ENCODE measurements at places on chromosomes 12 and 14.
A peak's percentile ranks its signal among the peaks of the same experiment; 100 is the strongest.

- no peak overlapping the region for H3K27ac ChIP-seq
- H3K4me3 ChIP-seq: no peak overlapping the region
- no peaks in the 10 kb centered on the region for H3K36me3 ChIP-seq
- peaks cover 4% of the 10 kb centered on the region for H3K4me1 ChIP-seq
- no peaks in the 10 kb centered on the region for H3K27me3 ChIP-seq
Observed at GRCh38 chr14:75969891-75970290, 11.9 kb downstream of the TGFB3 start.

GRCh38 chr12:16271062-16271461 lies 6.4 kb downstream of the SLC15A5 start:
- no peak overlapping the region for H3K4me3 ChIP-seq
- no peaks in the 10 kb centered on the region for H3K36me3 ChIP-seq
- DNase-seq: no peak
- no peaks in the 10 kb centered on the region for H3K27me3 ChIP-seq
- no peak overlapping the region for H3K27ac ChIP-seq

DNA sequence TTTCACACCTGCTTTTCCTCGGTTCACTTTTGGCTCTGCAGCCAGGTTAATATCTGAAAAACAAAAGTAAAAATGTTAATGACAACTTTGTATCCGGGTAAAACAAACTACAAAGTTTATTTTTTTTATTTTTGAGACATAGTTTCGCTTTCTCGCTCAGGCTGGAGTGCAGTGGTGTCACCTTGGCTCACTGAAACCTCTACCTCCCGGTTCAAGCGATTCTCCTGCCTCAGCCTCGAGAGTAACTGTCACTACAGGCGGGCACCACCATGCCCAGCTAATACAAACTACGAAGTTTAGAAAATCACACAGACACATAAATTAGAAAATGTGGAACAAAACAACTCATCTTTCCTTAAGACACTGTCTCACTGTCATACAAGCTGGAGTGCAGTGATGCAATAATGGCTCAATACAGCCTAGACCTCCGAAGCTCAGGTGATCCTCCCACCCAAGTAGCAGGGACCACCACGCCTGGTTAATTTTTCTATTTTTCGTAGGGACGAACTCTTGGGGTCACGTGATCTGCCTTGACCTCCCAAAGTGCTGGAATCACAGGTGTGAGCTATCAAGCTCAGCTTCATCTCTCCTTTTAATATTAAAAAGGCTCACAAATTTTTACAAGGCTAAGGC lies 38.1 kb downstream of the HNRNPC start:
- H3K4me3 ChIP-seq: no peak overlapping the region
- H3K4me1 ChIP-seq: peaks cover 7% of the 10 kb centered on the region
- no peaks in the 10 kb centered on the region for H3K36me3 ChIP-seq
- no peak overlapping the region for H3K27ac ChIP-seq
- no peak for DNase-seq
- no peaks in the 10 kb centered on the region for H3K27me3 ChIP-seq

DNA sequence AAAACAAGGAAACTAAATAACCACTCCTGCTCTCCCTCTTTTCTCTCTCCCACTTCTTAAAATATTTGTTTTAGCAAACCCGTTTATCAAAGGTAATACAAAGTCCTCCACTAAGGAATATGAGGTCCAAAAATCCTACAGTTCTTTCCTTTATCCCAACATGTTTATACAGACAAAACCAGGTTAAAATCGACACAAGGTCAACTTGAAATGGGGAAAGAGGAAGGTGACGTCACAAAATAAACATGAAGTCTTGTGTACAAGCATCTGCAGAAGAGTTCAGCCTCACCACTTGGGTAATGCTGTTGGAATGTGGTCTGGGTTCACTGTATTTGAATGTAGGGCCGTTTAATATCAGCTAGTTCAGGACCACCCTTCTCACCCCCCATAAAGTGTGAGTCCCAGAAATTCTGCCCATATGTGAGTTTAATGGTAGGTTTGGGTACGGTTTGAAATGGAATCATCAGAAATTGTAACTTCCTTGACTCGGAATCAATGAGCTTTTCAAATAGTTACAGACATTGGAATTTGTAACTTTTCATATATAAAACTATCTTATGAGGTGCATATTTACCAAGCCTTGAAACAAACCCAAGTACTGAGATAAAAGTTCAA lies 120.0 kb upstream of the SLC38A2 start:
- H3K27ac ChIP-seq: peak overlapping the region; percentile 65
- H3K36me3 ChIP-seq: no peaks in the 10 kb centered on the region
- H3K27me3 ChIP-seq: no peaks in the 10 kb centered on the region
- H3K4me3 ChIP-seq: no peak overlapping the region

- no peaks in the 10 kb centered on the region for H3K27me3 ChIP-seq
- H3K36me3 ChIP-seq: no peaks in the 10 kb centered on the region
- no peaks in the 10 kb centered on the region for H3K4me1 ChIP-seq
- no peak overlapping the region for H3K4me3 ChIP-seq
Observed at GRCh38 chr12:70080566-70080965, 162.7 kb upstream of the CNOT2 start.

- H3K27me3 ChIP-seq: no peaks in the 10 kb centered on the region
- no peak overlapping the region for H3K4me3 ChIP-seq
- H3K36me3 ChIP-seq: no peaks in the 10 kb centered on the region
- DNase-seq: no peak
- peaks cover 9% of the 10 kb centered on the region for H3K4me1 ChIP-seq
- H3K27ac ChIP-seq: peak overlapping the region; percentile 55
Observed at GRCh38 chr12:120343039-120343537, 15.5 kb upstream of the PLA2G1B start.

GRCh38 chr12:108102363-108102762 lies 26.7 kb upstream of the WSCD2 start:
- H3K4me1 ChIP-seq: no peaks in the 10 kb centered on the region
- H3K27me3 ChIP-seq: no peaks in the 10 kb centered on the region
- H3K4me3 ChIP-seq: no peak overlapping the region
- no peak for DNase-seq
- H3K36me3 ChIP-seq: no peaks in the 10 kb centered on the region
- H3K27ac ChIP-seq: no peak overlapping the region

DNA sequence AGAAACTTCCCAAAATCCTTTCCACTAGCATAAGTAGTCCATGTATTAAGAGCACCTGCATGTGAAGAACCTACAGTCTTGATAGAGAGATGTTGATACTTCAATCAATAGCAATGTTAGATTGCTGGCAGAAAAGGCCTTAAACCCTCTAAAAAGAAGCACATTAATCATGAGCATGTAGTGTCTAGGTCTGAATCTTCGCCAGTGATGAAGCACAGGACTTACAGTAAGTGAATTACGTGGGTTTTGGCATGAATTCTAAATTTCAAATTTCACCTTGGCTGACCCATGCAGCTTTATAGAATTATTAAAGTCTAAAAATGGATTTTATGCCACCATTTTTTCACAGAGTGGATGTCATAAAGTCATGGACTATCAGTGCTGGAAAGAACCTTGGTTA lies 791.6 kb upstream of the NOVA1 start:
- no peaks in the 10 kb centered on the region for H3K36me3 ChIP-seq
- H3K4me1 ChIP-seq: peaks cover 5% of the 10 kb centered on the region
- H3K4me3 ChIP-seq: no peak overlapping the region
- no peaks in the 10 kb centered on the region for H3K27me3 ChIP-seq
- DNase-seq: no peak

- no peaks in the 10 kb centered on the region for H3K27me3 ChIP-seq
- no peak overlapping the region for H3K4me3 ChIP-seq
- no peaks in the 10 kb centered on the region for H3K36me3 ChIP-seq
- no peaks in the 10 kb centered on the region for H3K4me1 ChIP-seq
Observed at GRCh38 chr12:6171409-6172015, 28.7 kb upstream of the CD9 start.

DNA sequence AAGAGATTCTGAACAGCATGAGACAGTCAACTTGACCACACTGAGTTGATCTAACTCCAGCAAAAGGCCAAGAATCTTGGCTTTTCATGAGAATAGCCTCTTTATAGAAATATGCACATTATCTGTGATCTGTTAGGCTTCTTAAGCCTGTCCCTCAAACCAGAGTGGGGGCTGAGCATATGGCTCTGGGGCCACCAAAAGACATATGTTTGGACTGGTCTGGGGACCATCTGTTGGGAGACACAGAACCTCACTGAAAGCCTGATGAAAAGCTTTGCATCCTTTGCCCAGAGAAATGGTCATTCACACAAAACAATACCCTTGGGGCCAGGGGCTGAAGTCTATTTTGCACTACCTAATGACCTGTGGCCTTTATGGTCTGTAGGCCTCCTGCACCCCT lies 165.3 kb upstream of the PRMT8 start:
- no peak for DNase-seq
- H3K27me3 ChIP-seq: no peaks in the 10 kb centered on the region
- no peak overlapping the region for H3K27ac ChIP-seq
- no peaks in the 10 kb centered on the region for H3K4me1 ChIP-seq

DNA sequence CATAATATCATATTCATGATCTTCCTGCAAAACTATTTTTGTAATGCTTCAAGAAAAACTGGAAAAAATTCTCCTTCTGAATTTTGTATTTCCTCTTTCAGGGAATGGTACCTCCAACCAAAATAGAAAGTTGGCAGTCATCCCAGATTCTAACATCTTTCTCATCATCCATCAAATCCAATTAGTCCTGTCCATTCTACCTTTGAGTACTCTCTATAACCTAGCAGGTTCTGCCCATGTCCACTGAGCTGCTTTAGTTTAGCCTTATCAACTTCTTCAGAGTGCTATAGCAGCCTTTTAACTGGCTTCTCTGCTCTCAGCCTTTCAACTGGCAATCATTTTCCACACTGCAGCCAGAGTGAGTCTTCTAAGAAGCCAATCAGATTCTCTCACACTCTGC lies 236.2 kb downstream of the AKAP6 start:
- peaks cover 16% of the 10 kb centered on the region for H3K4me1 ChIP-seq
- H3K27me3 ChIP-seq: no peaks in the 10 kb centered on the region

GRCh38 chr14:34361504-34362011 lies 100.5 kb downstream of the SPTSSA start:
- H3K4me1 ChIP-seq: no peaks in the 10 kb centered on the region
- H3K27me3 ChIP-seq: no peaks in the 10 kb centered on the region
- no peak overlapping the region for H3K27ac ChIP-seq
- no peaks in the 10 kb centered on the region for H3K36me3 ChIP-seq

DNA sequence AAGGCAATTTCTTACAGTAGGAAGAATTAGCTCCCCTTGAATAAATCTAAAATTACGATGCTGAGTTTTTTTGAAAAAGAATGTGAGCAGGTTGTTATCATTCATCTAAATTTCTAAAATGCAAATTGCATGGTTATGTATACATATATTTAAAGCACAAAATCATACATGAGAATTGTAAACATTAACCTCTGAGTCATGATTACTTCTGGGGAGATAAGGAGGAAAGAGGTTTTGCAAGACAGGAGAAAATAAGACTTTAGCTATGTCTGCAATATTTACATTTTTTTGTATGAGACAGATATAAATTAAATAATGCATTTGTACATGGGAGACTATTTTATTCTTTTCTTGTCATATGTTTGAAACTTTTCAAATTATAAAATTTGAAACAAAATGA lies 72.2 kb downstream of the TSPAN8 start:
- no peak overlapping the region for H3K4me3 ChIP-seq
- no peak for DNase-seq
- no peaks in the 10 kb centered on the region for H3K36me3 ChIP-seq

DNA sequence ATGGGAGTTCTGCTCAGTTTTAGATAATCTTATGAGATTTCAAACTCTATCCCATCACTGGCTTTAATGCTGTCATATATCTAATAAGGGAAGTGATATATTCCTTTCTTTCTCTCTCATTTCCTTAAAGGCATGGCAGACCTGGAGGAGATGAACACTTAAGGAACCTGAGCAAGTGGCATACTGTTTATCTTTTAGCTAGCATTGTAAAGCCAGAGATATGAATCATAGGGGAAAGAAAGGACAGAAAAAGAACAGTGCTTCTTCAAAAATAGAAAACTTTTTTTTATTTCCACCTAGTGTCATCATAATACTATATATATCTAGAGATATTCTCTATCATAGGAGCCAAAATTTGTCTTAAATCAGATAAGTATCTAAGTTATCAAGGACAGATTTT lies 68.3 kb upstream of the PSMA6 start:
- no peak overlapping the region for H3K4me3 ChIP-seq
- H3K27me3 ChIP-seq: no peaks in the 10 kb centered on the region
- no peak for DNase-seq
- H3K36me3 ChIP-seq: peaks cover 4% of the 10 kb centered on the region
- H3K27ac ChIP-seq: no peak overlapping the region

GRCh38 chr14:55578511-55578910 lies 1.5 kb upstream of the KTN1 start:
- no peaks in the 10 kb centered on the region for H3K36me3 ChIP-seq
- peak overlapping the region; percentile 91 for H3K27ac ChIP-seq
- DNase-seq: peak; percentile 71
- no peaks in the 10 kb centered on the region for H3K27me3 ChIP-seq

- H3K4me1 ChIP-seq: no peaks in the 10 kb centered on the region
- H3K36me3 ChIP-seq: no peaks in the 10 kb centered on the region
- no peaks in the 10 kb centered on the region for H3K27me3 ChIP-seq
- H3K27ac ChIP-seq: no peak overlapping the region
Observed at GRCh38 chr12:20039562-20039961, 328.8 kb upstream of the PDE3A start.

- no peak overlapping the region for H3K4me3 ChIP-seq
- DNase-seq: no peak
- no peaks in the 10 kb centered on the region for H3K27me3 ChIP-seq
Observed at GRCh38 chr14:84456946-84457345, 1073.0 kb upstream of the FLRT2 start.

- no peaks in the 10 kb centered on the region for H3K4me1 ChIP-seq
- no peaks in the 10 kb centered on the region for H3K27me3 ChIP-seq
- H3K27ac ChIP-seq: no peak overlapping the region
- H3K36me3 ChIP-seq: no peaks in the 10 kb centered on the region
Observed at GRCh38 chr12:4822572-4822971, 87.1 kb upstream of the KCNA1 start.

- H3K4me3 ChIP-seq: peak overlapping the region; percentile 46
- H3K27me3 ChIP-seq: no peaks in the 10 kb centered on the region
- no peak for DNase-seq
- peaks cover 30% of the 10 kb centered on the region for H3K4me1 ChIP-seq
- H3K27ac ChIP-seq: peak overlapping the region; percentile 27
- H3K36me3 ChIP-seq: no peaks in the 10 kb centered on the region
Observed at GRCh38 chr14:52313462-52313861, 650 bp upstream of the PTGER2 start.

GRCh38 chr12:31479516-31480210 lies 111.3 kb downstream of the DENND5B start:
- no peaks in the 10 kb centered on the region for H3K4me1 ChIP-seq
- no peak overlapping the region for H3K4me3 ChIP-seq
- no peak overlapping the region for H3K27ac ChIP-seq
- H3K36me3 ChIP-seq: no peaks in the 10 kb centered on the region
- no peak for DNase-seq

GRCh38 chr12:105226219-105226618 lies 9.8 kb downstream of the APPL2 start:
- no peaks in the 10 kb centered on the region for H3K27me3 ChIP-seq
- H3K36me3 ChIP-seq: no peaks in the 10 kb centered on the region
- H3K27ac ChIP-seq: peak overlapping the region; percentile 81
- DNase-seq: peak; percentile 90

DNA sequence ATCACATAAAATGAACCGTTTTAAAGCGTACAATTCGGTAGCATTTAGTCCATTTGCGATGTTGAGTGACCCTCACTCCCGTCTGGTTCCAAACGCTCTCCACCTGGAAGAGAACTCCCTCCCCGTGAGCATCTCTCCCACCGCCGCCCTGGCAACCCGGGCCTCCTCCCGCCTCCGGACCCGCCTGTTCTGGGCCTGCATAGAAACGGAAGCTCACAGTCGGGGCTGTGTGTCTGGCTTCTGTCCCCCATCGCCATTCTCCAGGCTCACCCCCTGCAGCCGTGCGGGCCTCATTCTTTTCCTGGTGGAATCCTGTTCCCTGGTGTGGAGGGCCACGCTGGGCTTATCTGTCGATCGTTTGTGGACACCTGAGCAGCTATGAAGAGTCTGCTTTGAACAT lies 17.3 kb downstream of the LRCOL1 start:
- H3K27me3 ChIP-seq: no peaks in the 10 kb centered on the region
- no peak overlapping the region for H3K4me3 ChIP-seq
- no peaks in the 10 kb centered on the region for H3K36me3 ChIP-seq
- no peaks in the 10 kb centered on the region for H3K4me1 ChIP-seq
